ENCODE measurements at places on chromosomes 6 and 20.

GRCh38 chr20:2331901-2332565, 36.2 kb downstream of the TGM3 start:
- no peak for DNase-seq

- DNase-seq: no peak
Measured at GRCh38 chr6:88360203-88360797, 194.2 kb upstream of the CNR1 start.

DNA sequence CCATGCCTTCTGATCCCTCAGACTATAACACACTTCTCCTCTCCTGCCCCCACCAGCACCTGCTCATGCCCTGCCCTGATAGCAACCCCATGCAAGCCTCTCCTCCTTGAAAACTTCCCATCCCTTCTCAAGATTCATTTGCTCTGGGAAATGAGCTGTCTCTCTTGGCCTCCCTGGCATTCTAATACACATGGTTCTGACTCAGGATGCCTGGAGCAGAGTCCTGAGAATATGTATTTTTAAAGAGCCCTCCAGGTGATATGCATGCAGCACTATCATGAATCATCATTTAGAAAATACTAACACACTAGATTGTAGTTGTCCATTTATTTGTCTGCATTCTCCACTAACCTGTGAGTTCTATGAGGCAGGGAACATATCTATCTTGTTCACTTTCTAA, 26.6 kb downstream of the HDGFL1 start:
- DNase-seq: no peak

DNA sequence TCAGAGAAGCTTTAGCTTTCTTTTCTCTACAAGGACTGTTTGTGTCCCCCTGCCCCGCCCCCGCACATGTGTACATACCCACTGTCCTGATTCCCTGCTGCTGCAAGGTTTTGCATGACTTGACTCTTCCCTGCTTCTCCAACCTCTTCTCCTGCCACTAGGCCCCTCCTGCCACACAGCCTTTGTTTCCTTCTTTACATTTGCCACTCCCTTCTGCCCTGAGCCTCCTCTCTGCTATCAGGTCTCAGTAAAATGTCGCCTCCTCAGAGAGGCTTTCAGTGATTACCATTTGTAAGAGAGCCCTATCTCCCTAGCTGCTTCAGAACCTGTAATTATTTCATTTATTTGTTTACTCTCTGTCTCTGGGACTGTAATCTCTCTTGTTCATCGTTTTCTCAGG, 56.4 kb upstream of the VSTM2L start:
- no peak for DNase-seq

DNA sequence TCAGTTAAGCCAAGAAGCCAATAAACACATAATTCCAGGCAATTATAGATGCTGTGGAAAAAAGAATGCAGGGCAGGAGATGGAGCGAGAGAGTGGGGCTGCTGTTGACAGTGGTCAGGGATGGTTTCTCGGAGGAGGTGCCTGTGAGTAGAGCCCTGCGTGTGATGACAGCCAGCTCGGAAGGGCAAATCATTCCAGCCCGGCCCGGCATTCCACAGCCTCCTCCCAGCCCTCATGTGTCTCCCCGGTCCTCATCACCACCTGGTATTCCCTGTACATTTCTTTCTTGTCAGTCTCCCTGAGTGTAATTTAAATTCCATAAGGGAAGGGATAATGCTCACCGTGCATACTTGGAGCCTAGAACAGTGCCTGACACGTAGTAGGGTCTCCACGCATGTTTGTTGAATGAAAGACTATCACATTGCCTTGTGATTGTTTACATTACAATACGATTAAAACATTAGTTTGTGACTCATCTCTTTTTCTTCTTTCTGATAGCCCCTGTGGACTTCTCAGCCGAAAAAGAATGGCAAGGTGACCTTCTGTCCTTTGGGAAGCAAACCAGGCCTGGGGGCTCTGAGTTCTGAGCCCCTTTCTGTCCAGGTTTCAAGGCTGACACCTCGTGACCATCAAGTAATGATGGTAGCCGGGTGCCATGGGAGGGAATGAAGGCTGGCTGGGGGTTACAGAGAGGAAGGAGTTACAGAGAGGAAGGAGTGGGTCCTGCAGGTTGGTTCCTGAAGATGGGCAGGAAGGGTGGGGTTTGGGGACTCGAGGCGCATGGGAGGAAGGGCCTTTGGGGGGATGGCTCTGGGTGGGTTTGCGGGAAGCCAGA, 379.5 kb upstream of the SULF2 start:
- no peak for DNase-seq

GRCh38 chr6:36834576-36835341, 4.5 kb downstream of the CPNE5 start:
- DNase-seq: no peak

DNA sequence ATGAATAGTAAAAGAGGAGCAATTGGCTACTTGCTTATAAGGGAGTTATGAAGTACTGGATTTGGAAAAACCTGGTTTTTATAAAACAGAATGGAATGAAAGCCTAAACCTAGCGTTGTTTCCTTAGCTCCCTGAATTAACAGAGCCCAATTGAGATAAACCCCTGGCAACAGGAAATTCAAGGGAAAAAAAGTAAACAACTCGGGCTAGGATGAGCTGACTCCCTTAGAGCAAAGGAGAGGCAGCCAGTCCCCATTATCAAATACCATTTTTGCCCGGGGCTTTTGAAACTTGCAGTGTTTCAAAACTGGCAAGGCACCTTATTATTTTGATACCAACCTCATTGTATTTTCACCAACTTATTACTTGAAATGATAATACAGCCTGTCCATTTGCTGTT, 587.5 kb downstream of the CD109 start:
- no peak for DNase-seq

Data from hematopoietic multipotent progenitor cell treated with erythropoietin and hydrocortisone succinate and interleukin-3 and kit ligand, for 17 days (in vitro differentiated cells).